ENCODE measurements at places on chromosomes 11 and 22.
A peak's percentile ranks its signal among the peaks of the same experiment; 100 is the strongest.

- DNase-seq: no peak
- no peaks in the 10 kb centered on the region for H3K4me1 ChIP-seq
- no peak overlapping the region for H3K4me3 ChIP-seq
- no peak overlapping the region for H3K27ac ChIP-seq
- peaks cover 29% of the 10 kb centered on the region for H3K27me3 ChIP-seq
- peaks cover 5% of the 10 kb centered on the region for H3K36me3 ChIP-seq
Measured at GRCh38 chr11:1220941-1221721, 1.7 kb upstream of the MUC5B start.

DNA sequence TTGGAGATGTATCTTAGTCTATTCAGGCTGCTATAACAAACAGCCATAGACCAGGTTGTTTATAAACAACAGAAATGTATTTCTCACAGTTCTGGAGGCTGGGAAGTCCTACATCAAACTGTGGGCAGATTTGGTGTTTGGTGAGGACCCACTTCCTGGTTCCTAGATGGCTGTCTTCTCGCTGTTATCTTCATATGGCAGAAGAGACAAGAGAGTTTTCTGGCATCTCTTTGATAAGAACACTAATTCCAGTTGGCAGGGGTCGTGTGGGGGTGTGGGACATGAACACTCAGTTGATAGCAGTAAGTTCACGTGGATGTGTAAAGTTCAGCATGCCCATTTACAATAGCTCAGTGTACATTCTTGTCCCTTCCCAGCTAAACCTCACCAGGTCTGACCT lies 41.3 kb upstream of the HMGXB4 start:
- no peak for DNase-seq
- H3K4me1 ChIP-seq: peaks cover 6% of the 10 kb centered on the region
- no peak overlapping the region for H3K4me3 ChIP-seq
- no peaks in the 10 kb centered on the region for H3K36me3 ChIP-seq
- H3K27me3 ChIP-seq: no peaks in the 10 kb centered on the region

- H3K36me3 ChIP-seq: no peaks in the 10 kb centered on the region
- peaks cover 10% of the 10 kb centered on the region for H3K4me1 ChIP-seq
- peak overlapping the region; percentile 77 for H3K4me3 ChIP-seq
- no peak for DNase-seq
- no peaks in the 10 kb centered on the region for H3K27me3 ChIP-seq
Measured at GRCh38 chr11:122656631-122657101, 1.1 kb downstream of the UBASH3B start.

DNA sequence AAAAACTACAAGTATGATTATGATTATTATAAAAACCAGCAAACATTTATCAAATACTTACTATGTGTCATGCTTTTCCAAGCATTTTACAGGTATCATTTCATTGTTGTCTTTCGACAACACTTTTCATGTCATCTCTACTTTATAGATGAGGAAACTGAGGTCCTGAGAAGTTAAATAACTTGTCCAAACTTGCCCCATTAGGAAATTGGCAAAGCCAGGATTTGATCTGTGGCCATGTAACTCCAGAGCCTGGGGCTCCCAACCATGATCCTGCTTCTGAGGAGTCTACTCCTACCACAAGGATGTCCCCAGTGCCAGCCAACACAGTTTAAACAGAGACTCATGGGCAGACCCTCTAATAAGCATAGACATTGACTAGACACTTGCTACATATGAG lies 15.2 kb downstream of the EHF start:
- no peaks in the 10 kb centered on the region for H3K36me3 ChIP-seq
- peaks cover 45% of the 10 kb centered on the region for H3K4me1 ChIP-seq
- H3K4me3 ChIP-seq: no peak overlapping the region
- DNase-seq: peak; percentile 35
- H3K27me3 ChIP-seq: no peaks in the 10 kb centered on the region

DNA sequence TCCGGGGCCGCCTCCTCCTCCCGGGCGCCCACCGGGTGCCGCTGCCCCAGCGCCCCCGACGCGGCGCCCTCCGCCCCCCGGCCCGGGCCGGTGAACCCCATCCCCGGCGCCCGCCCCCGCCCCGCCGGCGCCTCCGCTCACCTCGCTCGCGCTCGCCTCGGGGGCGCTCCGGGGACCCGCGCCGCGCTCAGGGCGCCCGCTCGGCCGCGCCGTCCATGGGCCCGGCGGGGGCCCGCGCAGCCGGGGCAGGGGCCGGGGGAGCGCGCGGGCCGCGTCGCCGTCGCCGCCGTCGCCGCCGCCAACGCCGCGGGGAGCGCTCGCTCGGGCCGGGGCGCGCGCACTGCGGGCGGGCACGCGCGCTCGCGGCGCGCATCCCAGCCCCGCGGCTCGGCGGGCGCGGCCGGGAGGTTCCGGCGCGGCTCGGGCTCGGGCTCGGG lies 293 bp downstream of the DUSP8 start:
- H3K4me1 ChIP-seq: peaks cover 11% of the 10 kb centered on the region
- H3K4me3 ChIP-seq: no peak overlapping the region
- no peak overlapping the region for H3K27ac ChIP-seq
- H3K27me3 ChIP-seq: no peaks in the 10 kb centered on the region

GRCh38 chr11:69787457-69787856 lies 12.3 kb upstream of the FGF4 start:
- no peak for DNase-seq
- no peaks in the 10 kb centered on the region for H3K36me3 ChIP-seq
- H3K27ac ChIP-seq: no peak overlapping the region
- H3K27me3 ChIP-seq: no peaks in the 10 kb centered on the region

- peaks cover 27% of the 10 kb centered on the region for H3K36me3 ChIP-seq
- H3K27ac ChIP-seq: no peak overlapping the region
- no peak overlapping the region for H3K4me3 ChIP-seq
- H3K4me1 ChIP-seq: no peaks in the 10 kb centered on the region
- H3K27me3 ChIP-seq: no peaks in the 10 kb centered on the region
- no peak for DNase-seq
Measured at GRCh38 chr22:38075105-38075825, 8.7 kb downstream of the SLC16A8 start.

DNA sequence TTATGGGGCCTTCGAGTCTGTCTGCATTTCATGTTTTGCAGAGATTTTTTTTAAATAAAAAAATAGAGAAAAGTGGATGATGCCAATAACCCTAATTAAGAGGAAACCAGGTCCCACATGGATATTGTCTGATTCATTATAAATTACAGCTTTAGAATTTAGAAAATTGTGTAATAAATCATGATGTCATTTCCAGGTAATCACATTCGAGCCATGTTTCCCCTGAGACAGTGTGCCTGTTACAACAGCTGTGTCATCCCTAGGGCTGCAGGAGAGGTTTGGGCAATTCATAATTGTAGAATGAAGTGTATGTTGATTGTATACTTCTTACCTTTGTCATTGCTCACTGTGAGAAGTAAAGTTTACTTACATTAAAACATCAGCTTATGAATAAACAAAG lies 38.3 kb downstream of the NCAM1 start:
- DNase-seq: peak; percentile 42
- no peaks in the 10 kb centered on the region for H3K4me1 ChIP-seq
- no peak overlapping the region for H3K4me3 ChIP-seq
- H3K27ac ChIP-seq: no peak overlapping the region
- no peaks in the 10 kb centered on the region for H3K27me3 ChIP-seq
- H3K36me3 ChIP-seq: no peaks in the 10 kb centered on the region

GRCh38 chr11:2537896-2538724 lies 93.3 kb downstream of the KCNQ1 start:
- no peak overlapping the region for H3K27ac ChIP-seq
- no peak for DNase-seq
- no peaks in the 10 kb centered on the region for H3K36me3 ChIP-seq
